ENCODE measurements at places on chromosomes 3 and 15.

DNA sequence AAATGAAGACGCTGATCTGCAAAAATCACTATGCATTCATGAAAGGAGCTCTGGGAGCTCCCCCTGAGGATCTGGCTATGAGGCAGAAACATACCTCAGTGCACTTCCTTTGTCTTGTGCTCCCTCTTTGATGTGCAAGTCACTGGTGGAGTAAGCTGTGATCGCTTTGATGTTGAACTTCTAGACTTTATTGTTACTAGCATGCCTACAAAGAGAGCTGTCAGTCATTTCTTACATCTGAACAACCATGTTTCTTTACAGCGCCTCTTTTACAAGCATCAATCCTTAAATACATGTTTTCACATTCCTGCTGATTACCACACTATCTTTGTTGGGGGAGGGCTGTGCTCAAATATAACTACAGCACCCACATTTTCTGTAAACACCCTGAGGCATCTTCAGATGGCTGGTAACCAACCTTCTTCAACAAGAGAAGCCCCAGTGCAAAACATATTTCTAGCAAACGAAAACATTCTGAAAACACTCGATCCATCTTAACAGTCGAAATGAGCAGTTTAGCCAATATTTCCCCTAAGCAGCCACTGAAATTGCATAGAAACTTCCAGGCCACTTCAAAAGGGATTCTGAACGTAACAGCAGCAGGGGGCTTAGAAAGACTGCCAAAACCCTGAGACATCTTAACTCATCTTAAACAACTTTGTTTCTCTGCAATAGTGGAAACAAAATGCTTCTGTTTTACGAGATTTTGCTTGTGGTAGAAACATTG is 101.9 kb upstream of the ICE2 start:
- no peak for DNase-seq

- no peak for DNase-seq
These were observed 280.7 kb downstream of the NFKBIZ start for GRCh38 chr3:102129760-102130608.

DNA sequence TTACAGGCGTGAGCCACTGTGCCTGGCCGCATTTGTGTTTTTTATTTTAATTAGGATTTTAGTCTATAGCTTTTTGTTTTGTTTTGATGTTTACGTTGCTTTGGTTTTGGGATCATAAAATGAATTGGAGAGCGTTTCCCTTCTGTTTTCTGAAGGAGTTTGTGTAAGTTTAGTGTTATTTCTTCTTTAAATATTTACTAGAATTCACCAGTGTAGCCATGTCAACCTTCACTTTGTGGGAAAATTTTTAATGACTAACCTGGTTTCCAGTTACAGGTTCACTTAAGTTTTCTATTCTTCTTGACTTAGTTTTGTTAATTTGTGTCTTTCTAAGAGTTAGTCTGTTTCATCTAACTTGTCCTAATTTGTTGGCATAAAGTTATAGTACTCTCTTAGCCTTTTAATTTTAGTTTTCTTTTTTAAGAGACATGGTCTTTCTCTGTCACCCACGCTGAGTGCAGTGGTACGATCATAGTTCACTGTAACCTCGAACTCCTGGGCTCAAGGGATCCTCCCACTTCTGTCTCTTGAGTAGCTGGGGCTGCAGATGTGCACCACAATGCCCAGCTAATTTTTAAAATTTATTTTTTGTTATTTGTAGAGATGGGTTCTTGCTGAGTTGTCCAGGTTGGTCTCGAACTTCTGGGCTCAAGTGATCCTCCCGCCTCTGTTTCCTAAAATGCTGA is 61.0 kb downstream of the CHD2 start:
- no peak for DNase-seq

GRCh38 chr3:103794656-103795055 is 1359.8 kb downstream of the ZPLD1 start:
- no peak for DNase-seq

- DNase-seq = no peak
These were observed 76.4 kb downstream of the DHX36 start for GRCh38 chr3:154247806-154248415.

GRCh38 chr3:51967384-51968169 is at the start of gene PCBP4:
TSS of gene PCBP4 (minus strand) at chr3:51967454. CDS start at chr3:51961240, 6,214 bp downstream.
- no peak for DNase-seq

- no peak for DNase-seq
These were observed 121.1 kb downstream of the SHQ1 start for GRCh38 chr3:72727172-72727571.

DNA sequence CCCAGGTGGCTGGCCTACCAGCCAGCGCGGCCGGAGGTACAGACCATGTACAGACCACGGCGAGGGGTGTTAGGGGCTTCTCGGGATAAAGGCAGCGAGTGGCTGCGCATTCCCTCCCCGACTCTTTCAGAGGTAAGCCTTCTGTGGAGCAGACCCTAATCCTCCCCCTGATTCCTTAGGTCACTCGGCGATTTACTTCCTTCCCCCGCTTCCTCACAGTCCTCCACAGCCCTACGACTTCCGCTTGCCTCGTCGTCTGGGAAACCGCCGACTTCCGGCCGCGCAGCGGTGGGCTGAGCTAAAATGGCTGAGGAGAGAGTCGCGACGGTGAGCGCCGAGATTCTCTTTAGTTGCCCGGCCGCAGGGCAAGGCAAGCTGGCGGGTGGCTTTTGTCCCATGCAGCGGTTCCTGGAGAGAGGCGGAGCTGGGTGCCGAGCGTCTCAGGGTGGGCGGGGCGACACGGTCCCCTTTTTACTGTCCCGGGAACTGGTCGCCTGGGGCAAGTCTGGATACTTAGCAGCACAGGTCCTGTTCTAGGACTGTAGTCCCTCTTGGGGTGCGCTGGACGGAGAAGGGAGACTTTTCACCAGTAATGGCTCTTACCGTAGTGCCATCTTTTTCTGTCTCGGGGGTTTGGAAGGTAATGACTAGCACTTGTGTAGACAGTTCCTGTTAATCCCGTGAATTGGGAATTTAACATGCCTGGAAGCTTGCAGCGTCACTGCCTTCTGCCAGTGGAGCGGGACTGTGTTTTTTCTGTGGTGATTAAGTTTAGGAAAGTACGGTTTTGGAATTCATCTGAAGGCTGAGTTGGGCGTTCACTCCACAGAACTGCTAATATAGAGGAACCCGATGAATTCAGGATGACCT is at the start of the genes BBS4 and HIGD2B:
BBS4 (plus strand) TSS at position 283 of the 870 bp plus-strand sequence; CDS start at position 304, 21 bp downstream.
HIGD2B (minus strand) TSS at position 258 of the 870 bp plus-strand sequence. CDS start 9,808 bp downstream, outside the sequence.
- peak; percentile 79 for DNase-seq

- no peak for DNase-seq
These were observed 10.9 kb upstream of the LZTFL1 start for GRCh38 chr3:45852828-45853227.

- DNase-seq = no peak
These were observed 86.9 kb downstream of the PEX5L start for GRCh38 chr3:179949869-179950268.

DNA sequence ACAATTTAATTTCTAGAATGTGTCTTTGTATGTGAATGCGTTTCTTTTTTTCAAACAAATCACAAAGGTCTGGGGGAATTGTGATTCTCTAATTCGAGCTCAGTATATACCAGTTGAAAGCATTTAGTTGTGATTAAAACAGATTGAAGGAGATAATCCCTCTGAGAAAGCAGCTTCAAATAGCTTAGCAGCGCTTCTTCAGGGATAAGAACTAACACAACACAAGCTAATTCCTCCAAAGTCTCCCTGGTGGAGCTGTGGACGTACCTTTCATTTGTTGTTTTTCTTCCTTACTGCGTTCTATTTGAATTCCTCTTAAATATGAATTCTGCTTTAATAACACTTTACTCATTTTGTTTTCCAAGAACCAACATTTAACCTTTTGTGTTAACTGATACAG is 286.7 kb downstream of the ROBO2 start:
- DNase-seq = no peak

- no peak for DNase-seq
These were observed 627 bp upstream of the PLS1 start for GRCh38 chr3:142595581-142595950.

- DNase-seq = no peak
These were observed 67.9 kb downstream of the CORO2B start for GRCh38 chr15:68646696-68647095.

- no peak for DNase-seq
These were observed 117.8 kb downstream of the WNT5A start for GRCh38 chr3:55369141-55369847.

DNA sequence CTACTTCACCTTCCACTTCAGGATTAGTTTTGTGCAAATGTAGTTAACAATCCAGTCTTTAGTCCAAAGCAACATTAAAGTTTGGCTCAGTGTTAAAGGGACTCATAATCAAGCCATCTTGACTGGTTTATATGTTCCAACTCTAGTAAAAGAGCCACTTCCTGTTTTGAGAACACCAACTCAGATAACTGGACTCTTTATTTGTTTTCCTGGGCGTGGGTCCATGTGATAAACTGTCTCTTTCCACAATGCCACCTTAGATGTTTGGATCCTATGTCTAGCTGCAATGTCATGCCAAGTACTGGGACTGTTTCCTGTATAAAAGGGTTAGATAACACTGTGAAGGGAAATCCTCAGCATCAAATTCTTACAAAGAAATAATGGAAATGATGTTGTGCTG is 545.0 kb downstream of the PYDC2 start:
- no peak for DNase-seq

- DNase-seq = no peak
These were observed 68.5 kb downstream of the CBLB start for GRCh38 chr3:105800320-105800719.

- DNase-seq = no peak
These were observed 97.8 kb downstream of the NUP210 start for GRCh38 chr3:13322324-13322723.

DNA sequence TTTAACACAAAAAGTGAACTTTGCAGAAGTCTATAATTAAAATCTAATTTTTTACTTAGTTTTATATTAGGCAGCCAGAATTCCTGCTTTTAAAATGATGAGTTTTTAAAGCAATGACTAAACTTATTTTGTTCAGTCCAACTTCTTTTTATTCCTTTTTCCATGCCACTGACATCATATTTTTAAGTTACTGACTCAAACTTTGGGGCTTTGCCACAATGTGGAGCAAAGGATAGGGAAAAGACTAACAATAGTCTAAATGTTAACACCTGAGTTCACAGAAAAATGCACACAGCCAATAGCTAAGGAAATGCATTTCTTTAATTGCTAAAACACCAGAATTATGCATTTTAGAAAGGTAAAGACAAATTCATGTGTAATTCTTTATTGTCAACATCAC is 647.6 kb upstream of the DPPA4 start:
- no peak for DNase-seq
